ENCODE measurements at places on chromosomes 7 and 10. TPM values are rescaled to one million over a fixed set of nuclear protein-coding genes. Genes with fewer than 3 reads are reported as not detected.

DNA sequence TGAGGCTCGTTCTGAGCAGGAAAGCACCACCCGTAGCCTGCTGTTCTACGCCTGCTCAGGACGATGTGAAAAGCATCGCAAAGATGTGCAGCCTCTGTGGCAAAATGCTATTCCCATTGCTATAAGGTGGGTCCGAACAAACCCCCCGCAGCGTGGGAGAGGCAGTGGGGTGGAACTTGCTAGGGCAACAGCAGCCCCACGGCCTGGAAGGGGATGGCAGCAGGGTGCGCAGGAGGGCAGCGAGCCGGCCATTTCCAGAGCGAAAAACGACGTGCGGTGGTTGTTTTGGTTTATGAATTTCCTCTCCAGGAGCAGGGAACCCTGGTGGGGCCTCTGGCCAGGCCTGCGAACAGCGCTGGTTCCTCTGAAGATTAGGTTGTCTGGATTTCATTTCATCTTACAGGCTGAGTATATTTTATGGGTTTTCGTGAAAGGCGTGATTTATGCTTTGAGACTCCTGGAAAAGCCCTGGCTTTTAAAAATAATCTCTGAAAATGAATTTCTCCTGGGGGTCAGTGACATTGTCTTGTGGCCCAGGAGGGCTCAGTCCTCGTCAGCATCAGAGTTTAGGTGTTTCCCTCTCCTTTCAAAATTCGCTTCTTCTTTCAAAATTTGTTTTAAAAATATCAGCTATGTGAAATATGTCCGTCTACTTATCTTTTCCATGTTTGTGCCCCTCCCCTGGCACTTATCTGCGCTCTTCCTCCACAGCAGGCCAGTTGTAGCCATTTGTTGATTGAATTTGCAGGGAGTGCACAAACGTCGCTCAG is 42.3 kb upstream of the UBE3C start:
- no peak overlapping the region for H3K27ac ChIP-seq
- no peak for DNase-seq
- no peaks in the 10 kb centered on the region for H3K27me3 ChIP-seq
- H3K4me1 ChIP-seq: no peaks in the 10 kb centered on the region
- H3K4me3 ChIP-seq: no peak overlapping the region
- no peaks in the 10 kb centered on the region for H3K36me3 ChIP-seq

DNA sequence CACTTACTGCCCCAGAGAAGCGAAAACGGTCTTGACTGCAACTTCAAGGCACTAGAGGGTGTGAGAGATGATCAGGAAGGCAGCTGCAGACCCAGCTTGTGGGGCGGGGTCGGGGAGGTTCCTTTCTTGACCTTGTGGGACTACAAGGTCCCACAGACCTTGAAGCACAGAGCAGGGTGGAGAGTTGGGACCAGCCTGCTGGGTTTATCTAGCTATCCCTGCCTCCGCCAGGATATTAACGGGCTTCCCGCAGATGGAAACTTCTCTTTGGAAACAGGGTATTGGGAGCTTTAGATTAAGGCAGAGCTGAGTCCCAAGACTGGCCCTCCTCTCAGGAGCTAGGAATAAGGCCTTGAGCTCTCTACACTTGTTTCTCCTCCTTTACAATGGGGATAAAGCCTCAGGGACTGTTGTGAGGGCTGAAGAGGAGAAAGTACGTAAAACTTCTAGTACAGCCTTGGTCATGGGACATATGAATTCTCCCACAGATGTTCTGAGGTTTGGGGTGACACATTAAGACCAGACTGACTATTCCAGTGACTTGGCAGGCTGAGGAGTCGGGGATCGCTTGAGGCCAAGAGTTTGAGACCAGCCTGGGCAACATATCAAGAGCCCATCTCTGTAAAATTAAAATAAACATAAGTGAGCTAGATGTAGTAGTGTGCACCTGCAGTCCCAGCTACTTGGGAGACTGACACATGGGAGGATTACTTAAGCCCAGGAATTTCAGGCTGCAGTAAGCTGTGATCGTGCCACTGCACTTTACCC is 153.2 kb downstream of the CDH23 start:
- no peak for DNase-seq
- no peaks in the 10 kb centered on the region for H3K4me1 ChIP-seq
- no peaks in the 10 kb centered on the region for H3K27me3 ChIP-seq
- H3K36me3 ChIP-seq: no peaks in the 10 kb centered on the region
- H3K27ac ChIP-seq: no peak overlapping the region
- no peak overlapping the region for H3K4me3 ChIP-seq

GRCh38 chr7:10360050-10360449 is 613.6 kb upstream of the PHF14 start:
- no peak overlapping the region for H3K27ac ChIP-seq
- no peak overlapping the region for H3K4me3 ChIP-seq
- H3K27me3 ChIP-seq: no peaks in the 10 kb centered on the region
- no peaks in the 10 kb centered on the region for H3K4me1 ChIP-seq
- no peaks in the 10 kb centered on the region for H3K36me3 ChIP-seq
- DNase-seq: no peak

DRGX gene
- not detected for total RNA-seq

CALML3 gene
- total RNA-seq: 0.18 TPM

IFIT1B gene
- total RNA-seq: not detected

DNA sequence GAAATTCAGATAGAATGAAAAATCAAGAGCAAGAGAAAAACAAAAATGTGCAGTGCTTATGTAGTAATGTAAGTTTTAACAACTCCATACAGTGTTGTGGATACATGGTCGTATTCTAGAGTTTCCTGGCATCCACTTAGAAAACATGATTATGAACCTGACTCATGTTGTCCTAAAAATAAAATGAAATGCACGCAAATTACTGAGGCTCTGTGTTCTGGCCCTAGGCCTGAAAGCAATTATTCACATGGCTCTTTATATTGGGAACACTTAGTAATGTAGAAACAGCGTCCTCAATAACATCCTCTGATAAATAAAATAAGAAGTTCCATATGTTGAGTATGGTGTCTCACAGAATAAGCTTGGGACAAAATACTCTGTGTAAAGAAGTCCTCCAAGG is 200.2 kb upstream of the SEMA3E start:
- no peaks in the 10 kb centered on the region for H3K27me3 ChIP-seq
- no peak overlapping the region for H3K4me3 ChIP-seq
- no peak overlapping the region for H3K27ac ChIP-seq
- no peaks in the 10 kb centered on the region for H3K4me1 ChIP-seq
- H3K36me3 ChIP-seq: no peaks in the 10 kb centered on the region

GTPBP10 gene
- 45.2 TPM for total RNA-seq

GRCh38 chr7:24781106-24781505 is 23.8 kb upstream of the GSDME start:
- H3K27ac ChIP-seq: no peak overlapping the region
- no peak overlapping the region for H3K4me3 ChIP-seq
- DNase-seq: no peak

- DNase-seq: no peak
- no peaks in the 10 kb centered on the region for H3K27me3 ChIP-seq
- no peaks in the 10 kb centered on the region for H3K36me3 ChIP-seq
- no peak overlapping the region for H3K27ac ChIP-seq
- H3K4me1 ChIP-seq: peaks cover 14% of the 10 kb centered on the region
These were observed 65.3 kb downstream of the HOXA1 start for GRCh38 chr7:27030393-27031050.

- H3K27me3 ChIP-seq: no peaks in the 10 kb centered on the region
- no peak overlapping the region for H3K4me3 ChIP-seq
- peaks cover 6% of the 10 kb centered on the region for H3K36me3 ChIP-seq
- peaks cover 22% of the 10 kb centered on the region for H3K4me1 ChIP-seq
- DNase-seq: no peak
- no peak overlapping the region for H3K27ac ChIP-seq
These were observed 189.1 kb upstream of the FRMD4A start for GRCh38 chr10:14519785-14520184.

DNA sequence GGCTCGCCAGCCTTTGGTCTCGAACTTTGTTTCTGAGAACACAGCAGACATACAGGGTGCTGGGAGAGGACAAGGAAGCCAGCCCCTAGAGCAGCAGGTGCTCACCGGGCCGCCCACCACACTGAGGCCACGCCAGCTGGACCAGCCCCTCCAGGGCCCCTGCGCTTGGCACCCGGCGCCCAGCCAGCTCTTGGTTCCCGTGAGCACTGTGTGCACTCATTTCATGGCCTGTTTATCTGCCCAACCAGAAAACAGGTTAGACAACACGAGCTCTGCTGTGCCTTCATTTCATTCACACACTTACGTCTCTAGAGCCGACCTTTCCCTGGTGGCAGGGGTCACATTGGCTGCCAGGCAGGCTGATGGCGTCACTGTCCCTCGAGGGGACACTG is 104.0 kb downstream of the CYTH3 start:
- DNase-seq: no peak
- H3K36me3 ChIP-seq: no peaks in the 10 kb centered on the region

- no peaks in the 10 kb centered on the region for H3K4me1 ChIP-seq
- no peak for DNase-seq
- no peak overlapping the region for H3K27ac ChIP-seq
- H3K36me3 ChIP-seq: no peaks in the 10 kb centered on the region
These were observed 247.9 kb upstream of the PTN start for GRCh38 chr7:137591421-137591837.

PTPN20 gene
- not detected for total RNA-seq

Measured in Caco-2 (cell line).